ENCODE measurements at places on chromosomes 16 and 17.

DNA sequence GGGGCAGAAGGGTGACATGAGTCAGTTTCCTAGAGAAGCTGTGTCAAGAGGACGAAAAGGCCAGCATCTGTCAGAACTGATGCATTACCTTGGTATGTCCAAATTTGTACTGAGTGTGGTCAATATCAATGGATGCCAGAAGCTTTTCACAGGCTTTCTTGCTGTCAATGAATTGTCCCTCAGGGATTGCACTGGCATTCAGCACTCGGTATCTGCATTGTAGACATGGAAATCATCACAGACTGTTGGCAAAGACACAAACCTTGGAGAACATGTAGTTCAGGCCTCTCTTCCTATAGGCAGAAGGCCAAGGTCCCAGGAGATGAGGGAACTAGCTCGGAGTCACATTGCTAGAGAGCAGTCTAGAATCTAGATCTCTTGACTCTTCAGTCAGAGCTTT, 16.6 kb downstream of the MYH3 start:
- DNase-seq, result no peak

DNA sequence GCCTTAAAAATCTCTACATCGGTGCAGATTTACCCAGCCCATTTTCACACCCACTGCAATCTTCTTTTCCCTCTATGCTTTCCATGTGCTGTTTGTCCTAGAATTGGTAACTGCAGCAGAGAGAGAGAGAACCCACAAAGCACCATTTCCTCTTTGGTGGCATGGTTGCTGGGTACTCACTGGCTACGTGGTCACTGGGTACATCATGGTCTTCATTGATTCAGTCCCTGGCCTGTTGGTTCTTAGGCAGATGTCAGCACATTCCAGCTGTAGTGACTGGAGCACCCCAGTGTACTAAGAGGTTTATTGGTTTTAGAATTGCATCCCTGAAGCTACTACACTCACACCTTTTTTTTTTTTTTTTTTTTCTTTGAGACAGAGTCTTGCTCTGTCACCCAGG, 156.1 kb upstream of the CACNG5 start:
- DNase-seq, result no peak

DNA sequence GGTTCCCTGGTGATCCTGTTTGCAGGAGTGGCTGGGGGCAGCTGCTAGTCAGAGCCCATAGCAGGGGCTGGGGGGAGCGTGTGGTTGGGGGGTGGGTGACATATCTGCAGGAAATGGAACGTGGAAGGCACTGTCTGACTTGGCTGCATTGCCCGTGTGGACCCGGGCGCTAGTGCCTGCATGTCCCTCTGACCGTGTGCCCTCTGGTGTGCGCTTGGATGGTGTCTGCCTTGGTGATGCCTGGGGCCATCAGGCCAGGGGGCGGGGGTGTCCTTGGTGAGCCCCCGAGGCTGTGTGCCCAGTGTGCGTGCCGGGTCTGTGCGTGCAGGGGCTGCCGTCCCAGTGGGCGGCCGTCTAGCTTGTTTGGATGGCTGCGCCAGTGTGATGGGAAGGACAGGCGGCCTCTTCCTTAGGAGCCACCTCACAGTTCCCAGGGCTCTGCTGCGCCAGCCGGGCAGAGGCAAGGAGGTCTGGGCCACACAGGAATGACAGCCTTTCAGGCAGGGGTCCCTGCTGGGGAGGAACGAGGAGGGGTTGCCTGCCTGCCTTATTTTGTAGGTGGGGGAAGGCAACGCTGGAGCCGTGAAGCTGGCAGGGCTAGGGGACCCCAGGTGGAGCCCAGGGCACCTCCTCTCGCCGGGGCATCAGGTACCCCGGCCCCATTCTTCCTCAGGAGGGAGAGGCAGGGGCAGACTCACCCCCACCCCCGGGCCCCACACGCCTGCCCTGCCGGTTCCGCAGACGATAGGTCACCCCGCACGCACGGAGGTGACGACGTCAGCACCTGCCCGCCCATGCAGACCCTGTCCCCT, 693 bp downstream of the NDRG4 start:
- DNase-seq, result peak; percentile 52

- no peak for DNase-seq
Measured at GRCh38 chr17:6981426-6981825, 14.4 kb upstream of the ALOX12 start.

GRCh38 chr17:3528880-3529511, 28.6 kb downstream of the TRPV3 start:
- no peak for DNase-seq

DNA sequence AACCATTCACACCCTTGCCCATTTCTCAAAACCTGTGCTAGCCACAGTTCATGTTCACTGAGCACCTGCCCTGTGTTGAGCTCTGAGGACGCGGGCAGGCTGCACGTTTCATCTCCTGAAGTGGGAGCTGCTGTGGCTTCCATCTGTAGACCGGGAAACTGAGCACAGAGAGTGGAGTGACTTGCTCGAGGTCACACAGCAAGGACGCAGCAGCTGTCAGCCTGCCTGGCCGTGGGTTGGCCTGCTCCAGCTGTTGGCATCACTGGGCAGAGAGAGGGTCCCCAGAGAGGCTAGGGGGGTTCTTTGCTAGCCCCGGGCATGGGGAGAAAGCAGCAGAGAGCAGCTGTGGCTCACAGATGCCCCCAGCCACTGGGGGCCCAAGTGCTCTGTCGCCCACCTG, 28.8 kb downstream of the ZFPM1 start:
- no peak for DNase-seq
